DMS 273 treated with DMSO at 0.1 percent for 48 hours (cell line): ENCODE measurements at places on chromosomes 1 and 21.
A peak's percentile ranks its signal among the peaks of the same experiment; 100 is the strongest.

DNA sequence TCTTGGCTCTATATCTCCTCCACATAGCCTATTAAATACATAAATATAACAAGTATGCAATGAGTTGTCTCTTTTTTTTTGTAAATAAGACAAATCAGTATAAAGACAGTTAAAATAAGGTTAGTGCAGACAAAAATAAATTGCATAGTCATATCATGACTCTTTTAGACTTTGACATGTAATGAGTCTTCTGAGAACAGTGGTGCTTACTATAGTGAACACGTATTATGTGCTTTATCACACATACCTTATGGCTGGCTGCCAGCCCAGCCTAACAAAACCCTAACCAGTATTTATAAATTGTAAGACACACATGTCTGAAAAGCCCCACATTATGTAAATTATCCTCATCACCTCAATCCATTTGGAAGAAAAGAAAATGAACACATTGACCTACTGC is 29.1 kb upstream of the F13B start:
- DNase-seq = no peak

DNA sequence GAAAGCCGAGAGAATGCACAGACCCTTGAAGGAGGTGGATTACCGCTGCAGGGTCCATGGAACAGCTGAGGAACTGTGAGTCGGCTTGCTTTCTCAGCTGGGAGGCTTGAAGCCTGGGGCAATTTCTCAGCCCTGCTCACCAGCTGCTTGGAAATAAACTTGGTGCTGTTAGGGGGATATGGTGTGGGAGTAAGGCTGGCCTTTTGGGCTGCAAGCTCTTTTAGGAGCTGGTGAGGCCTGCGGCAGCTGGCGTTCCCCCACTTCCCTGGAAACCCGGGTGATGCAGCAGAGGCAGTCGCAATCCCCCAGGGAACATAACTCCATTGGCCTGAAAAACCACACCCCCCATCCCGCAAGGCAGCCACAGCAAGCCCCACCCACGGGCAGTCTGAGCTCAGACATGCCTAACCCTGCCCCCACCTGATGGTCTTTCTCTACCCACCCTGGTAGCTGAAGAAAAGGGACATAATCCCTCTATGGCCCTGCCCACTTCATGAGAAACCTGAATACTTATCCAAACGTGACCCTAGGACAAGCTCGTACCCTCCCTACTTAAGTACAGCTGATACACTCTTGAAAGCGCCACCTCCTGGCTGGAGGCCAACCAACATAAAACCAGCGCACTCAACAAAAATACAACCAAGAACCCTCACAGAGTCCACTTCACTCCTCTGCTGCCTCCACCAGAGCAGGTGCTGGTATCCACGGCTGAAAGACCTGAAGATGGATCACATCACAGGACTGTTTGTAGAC is 1995.8 kb downstream of the NCAM2 start:
- DNase-seq = no peak

- DNase-seq = no peak
These were observed 169 bp downstream of the UBAP2L start for GRCh38 chr1:154220970-154221277.

DNA sequence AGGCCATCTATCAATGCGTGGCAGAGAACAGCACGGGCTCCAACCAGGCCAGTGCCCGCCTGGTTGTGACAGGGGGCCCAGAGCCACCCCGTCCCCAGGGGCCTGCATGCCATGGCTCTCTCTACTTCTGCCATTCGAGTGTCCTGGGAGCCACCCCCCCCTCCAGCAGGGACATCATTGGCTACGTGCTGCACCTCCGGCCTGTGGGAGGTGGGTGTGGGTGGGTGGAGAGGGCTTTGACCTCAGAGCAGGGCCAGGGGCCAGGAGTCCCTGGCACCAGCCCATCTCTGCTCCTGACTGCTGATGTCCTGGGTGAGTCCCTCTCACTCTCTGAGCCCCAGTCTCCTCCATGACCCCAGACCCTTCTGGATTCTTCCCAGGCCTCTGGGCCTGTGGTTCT is 25.3 kb downstream of the SLC27A3 start:
- DNase-seq = no peak

DNA sequence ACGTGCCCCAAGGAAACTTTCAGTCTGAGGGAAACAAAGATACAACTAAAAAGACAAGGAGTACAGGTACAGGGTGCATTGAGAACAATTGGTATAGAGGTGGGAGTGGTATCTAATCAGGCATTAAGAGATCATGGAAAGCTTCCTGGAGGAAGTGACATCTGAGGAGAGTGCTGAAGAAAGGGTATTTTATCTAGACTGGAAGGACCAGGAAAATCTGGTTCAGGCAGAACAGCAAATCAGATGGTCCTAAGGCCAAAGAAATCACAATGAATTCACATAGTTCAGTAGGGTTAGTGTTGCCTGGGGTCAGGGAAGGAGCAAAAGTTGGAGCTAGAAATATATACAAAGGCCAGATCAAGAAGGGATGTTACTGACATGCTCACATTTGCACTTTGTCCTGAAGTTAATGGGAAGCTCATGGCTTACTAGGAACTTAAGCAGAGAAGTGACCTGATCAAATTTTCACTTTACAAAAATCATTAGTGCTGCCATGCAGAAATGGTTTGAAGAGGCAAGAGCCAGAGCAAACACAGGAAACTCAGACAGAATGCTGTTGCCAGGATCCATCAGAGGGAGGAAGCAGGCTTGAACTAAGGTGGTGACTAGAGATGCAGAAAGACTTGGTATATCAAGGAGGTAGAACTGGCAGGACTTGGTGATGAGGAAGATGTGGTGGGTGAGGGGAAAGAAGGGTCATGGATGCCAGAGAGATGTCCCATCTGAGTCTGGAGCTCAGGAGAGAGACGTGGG is 14.5 kb upstream of the CTTNBP2NL start:
- no peak for DNase-seq

- no peak for DNase-seq
These were observed 20.0 kb downstream of the SORT1 start for GRCh38 chr1:109377698-109378097.

DNA sequence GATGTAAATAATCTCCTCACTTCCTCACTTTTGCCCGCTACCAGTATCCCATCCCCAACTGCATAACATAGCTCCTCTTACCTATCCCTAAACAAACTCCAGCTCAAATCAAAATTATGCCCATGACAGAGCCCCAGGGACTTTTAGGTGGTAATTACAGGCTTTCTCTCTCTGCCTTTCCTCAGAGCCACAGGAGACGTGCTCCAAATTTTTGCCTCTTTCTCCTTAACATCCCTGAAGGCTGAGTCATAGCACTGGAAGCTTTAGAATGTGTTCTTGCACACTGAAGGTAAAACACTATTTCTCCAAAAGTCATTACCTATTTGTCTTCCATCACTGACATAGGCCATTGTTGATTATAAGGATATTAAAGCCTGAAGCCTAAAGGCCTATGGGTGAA is 263.5 kb upstream of the PLD5 start:
- DNase-seq = no peak

- DNase-seq = no peak
These were observed 3.6 kb downstream of the COL9A2 start for GRCh38 chr1:40313329-40313957.

DNA sequence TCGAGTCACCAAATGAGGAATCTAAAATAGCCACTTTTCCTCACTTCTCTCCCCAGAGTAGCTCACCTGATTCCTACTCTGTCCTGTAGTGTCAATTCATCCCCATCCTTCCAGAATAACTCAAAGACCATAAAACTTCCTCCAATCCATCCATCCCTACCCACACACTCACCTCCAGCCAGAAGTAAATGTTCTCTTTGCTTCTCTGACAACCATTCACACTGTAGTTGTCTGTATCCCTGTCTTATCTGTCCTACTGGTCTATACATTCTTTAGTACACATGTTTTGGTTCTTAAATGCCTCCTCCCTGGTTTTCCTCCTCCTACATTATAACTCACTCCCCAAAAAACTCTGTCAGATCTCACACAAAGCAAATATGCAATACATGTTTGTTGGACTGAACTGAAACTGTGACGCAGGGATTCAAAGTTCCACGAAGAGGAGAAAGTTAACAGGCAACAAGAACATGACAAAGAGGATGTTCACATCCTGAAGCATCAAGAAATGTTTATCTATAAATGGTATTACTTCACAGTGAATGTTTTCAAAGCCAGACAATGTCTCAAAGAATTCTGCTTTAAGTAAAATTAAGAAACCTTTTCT is 11.0 kb downstream of the TP53BP2 start:
- no peak for DNase-seq

DNA sequence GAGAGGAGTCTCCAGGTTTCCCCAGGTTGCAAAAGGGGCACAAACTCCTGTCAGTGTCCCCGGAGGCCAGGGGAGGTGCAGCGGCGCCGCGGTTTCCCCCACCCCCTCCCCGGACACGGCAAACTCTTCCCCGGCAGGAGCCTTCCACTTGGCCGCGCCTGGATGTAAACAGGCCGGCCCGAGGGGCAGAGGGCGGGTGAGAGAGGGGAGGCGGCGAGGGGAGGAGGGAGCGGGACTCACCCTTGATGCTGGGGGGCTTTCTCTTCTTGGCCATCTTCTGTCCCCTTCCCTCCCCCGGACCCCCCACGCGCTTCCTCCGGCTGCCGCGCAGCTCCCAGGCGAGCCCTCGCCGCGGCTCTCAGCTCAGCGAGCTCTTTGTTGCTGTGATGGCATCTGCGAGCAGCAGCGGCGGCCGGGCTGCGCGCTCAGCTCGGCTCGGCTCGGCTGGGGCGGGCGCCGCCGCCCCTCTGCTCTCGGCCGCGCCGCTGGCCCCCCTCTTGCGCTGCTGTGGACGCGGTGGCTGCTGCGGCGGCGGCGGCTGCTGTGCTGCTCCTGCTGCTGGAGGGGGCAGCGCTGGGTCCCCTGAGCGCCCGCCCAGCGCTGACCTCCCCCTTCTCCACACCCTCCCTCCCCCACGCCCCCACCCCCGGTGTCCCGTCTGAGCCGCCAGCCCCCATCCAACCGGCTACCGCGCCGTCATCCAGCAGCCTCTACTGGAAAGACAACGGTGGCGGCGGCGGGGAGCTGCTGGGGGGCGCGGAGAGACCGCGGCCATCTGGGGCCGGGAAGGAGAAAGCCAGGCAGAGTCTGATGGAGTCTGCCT is 4.9 kb upstream of the SLC44A5 start:
- DNase-seq = peak; percentile 1
